ENCODE measurements at places on chromosomes 7 and 10.

DNA sequence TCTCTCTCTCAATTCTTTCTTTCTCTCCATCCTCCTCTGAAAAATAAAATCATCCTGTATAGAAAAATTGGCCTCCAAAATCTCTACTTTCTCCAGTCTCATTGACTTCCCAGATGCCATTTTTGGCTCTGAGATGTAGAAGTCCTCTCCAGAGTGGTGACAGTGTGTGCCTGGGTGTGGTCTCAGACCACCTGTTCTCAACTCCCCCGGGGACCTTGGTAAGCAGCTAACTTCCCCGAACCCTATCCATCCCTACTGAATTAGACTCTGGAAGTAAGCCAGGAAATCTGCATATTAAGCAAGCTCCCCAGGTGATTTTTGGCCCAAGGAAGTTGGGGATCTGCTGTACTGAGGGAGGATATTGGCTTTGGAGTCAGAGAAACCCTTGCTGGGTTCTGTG is 120.5 kb downstream of the WDR11 start:
- no peak for DNase-seq

GRCh38 chr10:12181065-12181775 is 14.5 kb downstream of the NUDT5 start:
- no peak for DNase-seq

DNA sequence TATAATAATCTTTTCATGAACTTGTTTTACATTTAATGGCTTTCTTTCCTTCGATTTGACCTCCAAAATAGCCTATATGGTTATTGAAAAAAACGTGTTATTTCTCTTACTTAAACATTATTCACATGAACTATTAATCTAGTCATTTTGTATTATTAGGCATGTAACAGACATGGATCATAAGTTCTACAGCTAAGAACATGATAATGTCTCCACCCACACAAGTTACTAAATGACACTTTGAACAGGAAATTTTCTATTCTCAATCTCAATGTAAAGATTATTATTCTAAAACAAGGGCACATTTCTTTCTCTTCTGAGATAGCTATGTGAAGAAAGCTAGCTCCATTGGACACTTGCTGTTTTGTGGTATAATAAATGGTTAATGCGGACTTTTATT is 10.0 kb downstream of the LAMB4 start:
- no peak for DNase-seq

DNA sequence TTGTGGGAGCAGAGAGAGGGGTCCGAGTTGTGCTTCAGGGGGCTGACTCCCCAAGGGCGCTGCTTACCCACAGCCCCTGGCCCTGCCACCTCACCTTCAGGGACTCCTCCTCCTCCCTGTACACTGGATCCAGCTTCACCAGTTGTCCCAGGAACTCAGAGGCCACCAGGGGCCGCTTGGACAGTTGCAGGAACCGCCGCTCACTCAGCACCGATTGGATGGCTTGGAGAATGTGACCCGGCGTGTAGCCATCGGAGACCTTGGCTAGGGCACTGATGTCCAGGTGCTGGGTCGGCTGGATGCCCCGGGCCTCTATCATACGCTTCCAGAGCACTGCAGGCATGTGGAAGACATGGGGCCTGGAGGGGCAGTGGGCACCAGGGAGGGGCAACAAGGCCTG is 4.5 kb upstream of the ASB10 start:
- no peak for DNase-seq

- no peak for DNase-seq
These were observed 76.4 kb downstream of the OAT start for GRCh38 chr10:124342136-124342820.

GRCh38 chr10:121080281-121080891 is 229.2 kb downstream of the WDR11 start:
- no peak for DNase-seq

DNA sequence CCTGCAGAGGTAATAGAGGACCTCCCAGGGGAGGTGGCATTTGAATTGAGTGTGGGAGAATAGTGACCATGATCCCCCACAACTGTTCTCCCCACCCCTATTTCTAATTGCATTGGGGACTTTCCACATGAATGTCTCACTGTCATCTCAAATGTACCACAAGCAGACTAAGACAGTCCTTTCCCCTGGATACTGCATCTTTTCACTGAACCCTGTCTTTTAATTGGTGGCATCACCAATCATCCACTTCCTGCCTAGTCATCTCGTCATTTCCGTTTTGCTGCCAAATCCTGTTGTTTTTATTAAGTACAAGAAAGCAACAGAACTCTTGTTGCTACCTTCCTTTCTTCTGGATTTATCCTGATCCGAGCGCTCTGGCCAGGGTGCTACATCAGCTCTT is 120.3 kb downstream of the NRP1 start:
- DNase-seq: no peak
